MCF 10A (cell line): ENCODE measurements at places on chromosomes 3 and 15. TPM values are rescaled to one million over a fixed set of nuclear protein-coding genes. Genes with fewer than 3 reads are reported as not detected.

The C15orf61 gene
- 7.9 and 10.5 TPM in 2 replicates for total RNA-seq

The VILL gene
- total RNA-seq, result not detected in 2 replicates

GRCh38 chr3:100737334-100737733 lies 28.0 kb downstream of the TFG start:
- DNase-seq, result peak; percentile 35

DNA sequence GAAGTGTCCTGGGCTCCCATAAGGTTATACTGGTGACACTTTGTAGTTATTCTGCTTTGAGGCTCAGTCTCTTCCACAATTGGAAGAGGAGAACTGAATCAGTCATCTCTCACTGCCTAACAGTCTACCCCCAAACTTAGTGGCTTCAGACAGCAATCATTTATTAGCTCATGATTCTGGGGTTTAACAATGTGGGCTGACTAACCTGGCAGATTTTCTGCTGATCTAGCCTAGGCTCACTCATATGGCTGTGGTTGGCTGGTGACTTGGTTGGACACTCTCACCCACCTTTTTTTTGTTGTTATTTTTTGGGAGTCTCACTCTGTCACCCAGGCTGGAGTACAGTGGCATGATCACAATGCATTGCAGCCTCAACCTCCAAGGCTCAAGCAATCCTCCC lies 7.1 kb downstream of the GPD1L start:
- no peak for DNase-seq

- no peak for DNase-seq
These were observed 312.1 kb downstream of the SLC9A9 start for GRCh38 chr3:143535994-143536784.

- DNase-seq, result peak; percentile 54
These were observed 18.6 kb downstream of the THSD4 start for GRCh38 chr15:71133747-71134472.

GRCh38 chr15:80415358-80415670 lies 11.1 kb downstream of the ARNT2 start:
- no peak for DNase-seq

DNA sequence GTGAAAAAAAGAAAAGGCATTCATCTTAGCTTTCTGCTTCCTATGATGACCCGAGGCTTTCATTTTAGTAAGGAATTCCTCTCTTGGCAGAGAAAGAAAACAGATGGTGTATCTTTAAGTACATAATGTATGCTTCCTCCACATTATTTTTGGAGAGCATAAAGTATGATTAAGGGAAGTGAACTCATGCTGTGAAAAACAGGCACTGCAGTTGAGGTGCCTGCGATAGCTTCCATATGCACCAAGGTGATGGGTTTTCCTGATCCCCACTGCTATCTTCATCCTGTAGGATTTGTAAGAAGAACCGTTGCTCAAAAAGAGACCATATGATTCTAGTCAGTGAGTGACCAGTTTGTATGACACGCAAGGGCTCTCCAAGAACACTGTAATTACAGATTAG lies 411.5 kb upstream of the MCTP2 start:
- DNase-seq, result no peak

GRCh38 chr3:169541528-169541927 lies 122.0 kb downstream of the MECOM start:
- DNase-seq, result no peak

GRCh38 chr15:40944510-40945296 lies 8.6 kb upstream of the CHAC1 start:
- no peak for DNase-seq

GRCh38 chr15:86001200-86001599 lies 78.5 kb upstream of the AGBL1 start:
- DNase-seq, result peak; percentile 48

GRCh38 chr15:28994831-28995596 lies 109.2 kb downstream of the APBA2 start:
- no peak for DNase-seq

DNA sequence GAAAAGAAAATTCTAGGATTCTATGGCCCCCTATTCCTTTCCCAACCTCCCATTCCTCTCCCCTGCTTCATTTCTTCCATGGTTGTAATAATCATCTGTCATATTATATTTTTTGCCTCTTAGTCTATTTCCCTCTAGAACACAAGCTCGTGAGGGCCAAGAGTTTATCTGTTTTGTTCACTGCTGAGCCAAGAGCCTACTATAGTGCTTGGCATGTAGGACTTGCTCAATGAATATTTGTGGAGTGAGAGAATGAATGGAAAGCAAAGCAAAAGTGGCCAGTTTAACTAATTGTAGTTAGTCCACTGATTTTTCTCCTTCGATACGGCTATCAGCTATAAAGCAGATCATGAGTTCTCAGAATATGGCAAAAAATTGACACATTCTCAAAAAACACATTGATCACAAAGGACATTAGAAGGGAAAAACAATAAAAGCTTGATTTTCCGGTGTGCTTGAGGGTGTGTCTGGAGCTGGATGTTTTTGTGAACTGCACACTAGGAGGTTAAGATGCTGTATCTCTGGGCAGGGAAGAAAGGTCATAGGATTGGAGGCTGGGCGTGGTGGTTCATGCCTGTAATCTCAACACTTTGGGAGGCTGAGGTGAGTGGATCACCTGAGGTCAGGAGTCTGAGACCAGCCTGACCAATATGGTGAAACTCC lies 25.0 kb upstream of the CTSH start:
- no peak for DNase-seq

GRCh38 chr3:40930131-40930538 lies 269.2 kb upstream of the CTNNB1 start:
- DNase-seq, result peak; percentile 61
